ENCODE measurements at places on chromosomes 7 and 10. TPM values are rescaled to one million over a fixed set of nuclear protein-coding genes. Genes with fewer than 3 reads are reported as not detected.

DNA sequence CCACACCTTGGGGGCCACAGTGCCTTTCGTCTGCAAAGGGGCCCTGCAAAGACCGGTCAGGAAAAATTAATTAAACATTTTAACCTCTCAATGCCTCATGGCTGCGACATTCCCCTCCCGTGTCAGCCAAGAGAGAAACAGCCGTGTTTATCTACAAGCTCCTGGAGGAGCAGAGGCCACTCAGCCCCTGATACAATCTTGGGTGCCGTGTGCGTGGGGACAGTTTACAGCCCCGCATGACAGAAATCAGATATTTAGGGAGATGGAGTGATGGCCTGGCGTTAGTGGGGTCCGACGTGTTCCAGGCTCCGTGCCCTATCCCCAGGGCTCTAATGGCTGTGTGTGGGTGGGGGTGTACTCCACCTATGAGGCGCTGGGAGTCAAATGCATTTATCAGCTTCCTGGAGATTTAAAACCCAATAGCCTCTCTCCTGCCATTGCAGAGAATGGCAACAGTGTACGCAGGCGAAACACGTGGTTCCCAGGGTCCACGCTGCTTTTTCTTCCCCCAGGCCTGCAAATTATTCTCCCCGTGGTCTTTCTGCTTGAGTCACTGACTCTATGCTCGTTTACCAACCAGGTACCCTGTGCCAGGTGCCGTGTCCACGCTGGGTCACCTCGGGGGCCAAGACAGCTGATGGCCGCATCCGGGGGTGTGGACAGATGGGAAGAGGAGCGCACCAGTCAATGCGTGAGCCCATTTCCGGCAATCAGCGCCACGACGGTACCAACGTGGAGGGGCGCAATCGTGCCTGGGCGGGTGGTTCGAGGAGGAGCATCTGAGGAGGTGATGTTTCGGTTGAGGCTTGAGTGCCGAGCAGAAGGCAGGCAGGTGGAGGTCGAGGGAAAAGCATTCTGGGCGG lies 26.6 kb upstream of the PSMG3 start:
- DNase-seq: no peak

- no peak for DNase-seq
Observed at GRCh38 chr7:45699726-45700390, 125.7 kb downstream of the ADCY1 start.

Gene CADPS2
- total RNA-seq: not detected

DNA sequence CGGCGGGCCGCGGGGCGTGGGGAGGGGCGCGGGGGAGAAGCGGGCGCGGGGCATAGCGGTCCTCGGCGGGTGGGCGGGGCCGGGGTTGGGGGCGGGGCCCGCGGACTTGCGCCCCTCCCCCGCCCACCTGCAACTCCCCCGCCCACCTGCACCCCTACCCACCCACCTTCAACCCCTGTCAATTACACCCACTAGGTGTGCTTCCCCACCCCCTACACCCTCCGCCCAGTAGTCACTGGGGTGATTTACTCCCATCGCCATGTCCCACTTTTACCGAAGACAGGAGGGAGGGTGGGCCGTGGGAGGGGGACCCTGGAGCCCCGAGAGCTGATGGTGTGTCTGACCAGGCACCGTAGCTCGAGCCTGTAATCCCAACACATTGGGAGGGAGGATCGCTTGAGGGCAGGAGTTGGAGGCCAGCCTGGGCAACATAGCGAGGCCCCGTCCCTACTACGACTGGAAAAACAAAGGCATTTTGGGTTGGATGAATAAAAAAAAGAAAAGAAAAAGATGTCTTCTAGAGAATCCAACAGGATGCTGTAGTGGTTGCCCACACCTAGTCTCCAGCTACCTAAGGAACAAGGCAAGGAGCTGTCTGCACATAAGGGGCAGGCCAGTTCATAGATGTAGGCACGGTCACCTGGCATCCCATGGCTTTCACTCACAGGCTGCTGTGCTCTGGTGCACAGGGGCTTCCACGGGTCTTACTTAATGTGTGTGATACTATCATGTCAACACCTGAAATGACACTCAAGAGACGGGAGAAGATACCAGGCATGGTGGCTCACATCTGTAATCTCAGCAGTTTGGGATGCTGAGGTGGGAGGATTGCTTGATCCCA lies 761 bp downstream of the KCTD7 start:
- DNase-seq: no peak

Gene FAM25A
- total RNA-seq: not detected

GRCh38 chr7:54161621-54162020 lies 380.6 kb upstream of the VSTM2A start:
- no peak for DNase-seq

DNA sequence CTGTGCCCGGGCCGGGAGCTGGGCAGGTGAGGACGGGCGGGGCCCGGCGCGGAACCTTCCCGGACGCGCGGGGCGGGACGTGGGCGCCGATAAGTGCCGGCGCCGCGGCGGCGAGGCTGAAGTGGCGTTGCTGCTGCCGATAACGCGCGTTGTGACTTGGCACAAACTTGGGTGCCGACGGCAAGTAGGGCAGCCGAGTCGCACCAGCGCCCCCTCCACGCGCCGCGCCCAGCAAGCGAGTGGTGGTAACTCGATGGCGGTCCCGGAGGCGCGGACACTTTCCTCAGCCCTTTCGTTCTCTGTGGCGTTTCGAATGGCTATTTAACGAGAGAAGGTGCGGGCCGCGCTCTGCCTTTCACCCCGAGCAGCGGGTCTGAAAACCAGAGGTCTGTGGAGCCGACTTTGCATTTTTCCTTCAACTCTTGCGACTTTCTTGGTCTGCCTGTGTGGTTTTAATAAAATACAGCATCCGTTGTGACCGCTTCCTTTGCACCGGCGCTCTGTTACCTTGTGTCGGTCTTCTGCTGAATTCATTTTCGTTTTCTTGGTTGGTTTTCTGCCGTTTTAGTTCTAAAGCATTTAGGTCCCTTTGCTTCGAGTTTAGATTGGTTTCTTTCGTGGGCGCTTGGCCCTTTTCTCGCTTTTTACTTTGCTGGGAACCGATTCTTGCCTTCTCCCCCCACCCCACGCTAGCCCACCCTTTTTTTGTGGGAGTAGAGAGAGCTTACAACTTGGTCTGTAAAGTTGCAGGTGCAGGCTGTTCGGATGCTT lies 701 bp downstream of the STK17A start:
- DNase-seq: peak; percentile 85

Gene MYL10
- total RNA-seq: not detected

Gene GSTO2
- 1.7 TPM for total RNA-seq

Gene IDI1
- total RNA-seq: 179 TPM

GRCh38 chr7:75856536-75856935 lies 22.3 kb upstream of the RHBDD2 start:
- DNase-seq: no peak

Gene SLC16A9
- 0.42 TPM for total RNA-seq

- no peak for DNase-seq
Observed at GRCh38 chr7:65448816-65449504, 75.3 kb downstream of the ZNF92 start.

DNA sequence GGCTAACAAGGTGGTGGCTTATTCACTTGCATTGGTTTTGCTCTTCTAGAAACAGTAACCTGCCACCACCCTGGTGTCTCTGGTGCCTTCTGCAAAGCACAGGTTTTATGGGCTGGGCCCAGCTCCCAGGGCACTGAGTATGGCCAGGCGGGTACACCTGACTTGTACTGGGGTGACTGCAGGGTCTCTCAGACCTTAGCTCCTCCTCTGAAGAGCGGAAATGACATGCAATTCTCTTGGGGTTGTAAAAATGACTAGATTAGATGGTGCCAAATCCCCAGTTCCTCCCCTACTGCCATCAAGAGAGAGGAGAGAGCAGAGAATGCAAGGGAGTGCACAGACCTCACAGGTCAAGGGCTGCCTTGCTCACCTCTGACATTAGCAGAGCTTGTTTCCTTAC lies 14.7 kb downstream of the ESYT2 start:
- peak; percentile 60 for DNase-seq

Measured in CD4-positive, CD25-positive, alpha-beta regulatory T cell (primary cell).